Sigmoid colon (tissue), 7 donors: ENCODE measurements at places on chromosomes 1 and 21. TPM values are rescaled to one million over a fixed set of nuclear protein-coding genes. Genes with fewer than 3 reads are reported as not detected.

GRCh38 chr1:25837262-25837875 is 17.6 kb downstream of the MTFR1L start:
- peaks cover 13% of the 10 kb centered on the region for H3K36me3 ChIP-seq
- no peak overlapping the region for H3K27ac ChIP-seq
- no peaks in the 10 kb centered on the region for H3K4me1 ChIP-seq
- no peaks in the 10 kb centered on the region for H3K27me3 ChIP-seq
- no peak for DNase-seq

- no peaks in the 10 kb centered on the region for H3K4me1 ChIP-seq
- H3K27ac ChIP-seq, result no peak overlapping the region
- DNase-seq, result no peak
- no peaks in the 10 kb centered on the region for H3K36me3 ChIP-seq
These were observed 46.5 kb downstream of the SIM2 start for GRCh38 chr21:36745459-36745858.

DNA sequence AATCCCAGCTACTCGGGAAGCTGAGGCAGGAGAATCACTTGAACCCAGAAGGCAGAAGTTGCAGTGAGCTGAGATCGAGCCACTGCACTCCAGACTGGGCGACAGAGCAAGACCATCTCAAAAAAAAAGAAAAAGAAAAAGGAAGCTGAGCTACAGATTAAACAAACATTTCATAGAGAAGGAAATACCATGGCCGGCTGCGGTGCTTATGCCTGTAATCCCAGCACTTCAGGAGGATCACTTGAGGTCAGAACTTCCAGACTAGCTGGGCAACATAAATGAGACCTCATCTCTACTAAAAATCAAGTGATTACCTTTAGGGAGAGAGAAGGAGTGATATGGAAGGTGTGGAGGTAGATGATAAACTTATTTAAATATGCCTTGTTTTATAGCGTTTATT is 14.0 kb upstream of the CFAP126 start:
- peaks cover 6% of the 10 kb centered on the region for H3K4me1 ChIP-seq
- no peak for DNase-seq
- no peaks in the 10 kb centered on the region for H3K27me3 ChIP-seq
- no peaks in the 10 kb centered on the region for H3K36me3 ChIP-seq

- peak overlapping the region; percentile 58 for H3K27ac ChIP-seq
- H3K4me3 ChIP-seq, result no peak overlapping the region
- H3K36me3 ChIP-seq, result no peaks in the 10 kb centered on the region
- no peaks in the 10 kb centered on the region for H3K4me1 ChIP-seq
- peak; percentile 79 for DNase-seq
These were observed 30.8 kb downstream of the GORAB start for GRCh38 chr1:170562646-170563338.

DNA sequence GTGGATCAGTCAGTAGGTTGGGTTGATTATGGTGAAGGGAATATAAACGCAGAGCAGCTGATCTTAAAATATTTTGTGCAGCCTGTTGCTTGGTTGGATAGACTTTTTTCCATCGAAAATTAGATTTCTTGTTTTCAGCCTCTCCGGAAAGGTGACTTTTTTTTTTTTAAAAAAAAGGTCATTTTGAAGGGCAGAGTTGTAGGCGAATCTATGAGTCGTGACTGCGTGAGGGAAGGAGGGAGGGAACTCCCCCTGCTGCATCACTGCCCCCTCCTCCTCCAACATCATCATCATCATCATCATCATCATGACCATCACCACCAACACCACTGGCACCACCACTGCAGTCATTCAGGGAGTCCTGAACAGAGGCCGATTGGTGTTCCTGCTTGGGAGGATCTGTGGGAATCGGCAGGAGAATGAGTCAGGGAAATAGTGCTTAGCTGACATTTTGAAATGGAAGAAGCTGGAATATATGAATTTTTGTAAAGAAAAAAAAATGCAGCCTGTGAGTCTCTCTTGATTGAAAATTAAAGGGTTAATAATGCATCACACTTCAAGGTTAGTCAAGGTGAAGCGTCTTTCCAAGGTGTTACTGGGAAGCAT is 1.2 kb downstream of the ATP1B1 start:
- peaks cover 55% of the 10 kb centered on the region for H3K4me1 ChIP-seq
- DNase-seq, result no peak
- H3K27me3 ChIP-seq, result no peaks in the 10 kb centered on the region
- H3K27ac ChIP-seq, result peak overlapping the region; percentile 97
- peaks cover 14% of the 10 kb centered on the region for H3K36me3 ChIP-seq

GRCh38 chr1:239237912-239238311 is 148.5 kb upstream of the CHRM3 start:
- no peaks in the 10 kb centered on the region for H3K36me3 ChIP-seq
- H3K27me3 ChIP-seq, result no peaks in the 10 kb centered on the region
- no peak overlapping the region for H3K4me3 ChIP-seq
- DNase-seq, result no peak

DNA sequence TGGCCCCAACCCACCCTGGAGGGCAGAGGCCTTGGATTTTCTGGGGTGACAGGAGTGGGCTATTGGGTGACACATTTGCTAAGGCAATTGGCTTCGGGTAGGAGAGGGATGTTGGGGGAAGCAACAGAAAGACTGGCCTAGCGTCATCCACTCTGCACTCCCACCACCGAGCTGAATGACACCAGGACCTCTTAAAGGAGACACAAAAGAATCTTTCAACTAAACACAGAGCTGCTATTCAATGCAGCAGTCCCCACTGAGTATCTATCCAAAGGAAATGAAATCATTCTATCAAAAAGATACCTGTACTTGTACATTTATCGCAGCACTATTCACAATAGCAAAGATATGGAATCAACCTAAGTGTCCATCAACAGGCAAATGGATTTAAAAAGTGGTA is 6.2 kb downstream of the TFF2 start:
- H3K4me1 ChIP-seq, result no peaks in the 10 kb centered on the region
- H3K4me3 ChIP-seq, result no peak overlapping the region
- no peak for DNase-seq
- H3K27ac ChIP-seq, result no peak overlapping the region
- no peaks in the 10 kb centered on the region for H3K27me3 ChIP-seq
- H3K36me3 ChIP-seq, result no peaks in the 10 kb centered on the region

GRCh38 chr1:8217011-8217711 is 100.8 kb upstream of the SLC45A1 start:
- H3K27me3 ChIP-seq, result no peaks in the 10 kb centered on the region
- DNase-seq, result peak; percentile 75
- peaks cover 34% of the 10 kb centered on the region for H3K4me1 ChIP-seq
- H3K27ac ChIP-seq, result peak overlapping the region; percentile 80

DNA sequence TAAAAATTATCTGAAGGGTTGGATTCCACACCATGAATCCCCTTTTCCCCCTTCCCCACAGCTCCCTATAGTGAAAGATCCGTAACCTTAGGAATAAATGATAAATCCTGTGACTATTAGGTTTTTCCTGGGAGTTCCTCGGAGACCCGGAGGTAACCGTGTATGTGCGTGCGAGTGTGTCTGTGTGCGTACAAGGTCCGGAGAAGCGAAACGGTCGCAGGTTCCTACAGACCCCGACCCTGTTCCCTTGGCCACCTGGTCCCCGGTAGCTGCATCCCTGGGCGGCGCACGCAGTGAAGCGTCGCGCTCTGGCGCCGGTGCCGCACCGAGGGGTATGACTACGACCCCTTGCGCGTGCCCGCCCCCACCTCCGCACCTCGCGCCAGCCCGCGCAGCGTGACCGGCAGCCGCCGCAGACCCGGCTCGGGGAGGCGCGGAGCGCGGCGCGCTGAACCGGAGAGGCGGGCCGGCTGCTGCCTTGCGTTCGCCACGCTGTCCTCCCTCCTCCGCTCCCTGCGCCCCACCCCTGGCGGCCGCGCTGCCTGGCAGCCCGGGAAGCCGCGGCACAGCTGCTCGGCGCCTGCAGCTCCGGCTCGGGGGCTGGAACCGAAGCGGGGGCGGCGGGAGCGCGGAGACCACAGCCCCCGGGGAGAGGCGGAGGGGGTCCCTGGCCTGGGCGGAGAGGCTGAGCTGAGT is at the start of gene AK5:
Gene AK5 (plus strand): TSS at position 529 of the 696 bp plus-strand sequence. CDS start 295 bp downstream, outside the sequence.
- no peaks in the 10 kb centered on the region for H3K27me3 ChIP-seq
- no peak for DNase-seq
- peak within 1 kb of the TSS; percentile 44 for H3K4me3 ChIP-seq
- no peaks in the 10 kb centered on the region for H3K36me3 ChIP-seq

DNA sequence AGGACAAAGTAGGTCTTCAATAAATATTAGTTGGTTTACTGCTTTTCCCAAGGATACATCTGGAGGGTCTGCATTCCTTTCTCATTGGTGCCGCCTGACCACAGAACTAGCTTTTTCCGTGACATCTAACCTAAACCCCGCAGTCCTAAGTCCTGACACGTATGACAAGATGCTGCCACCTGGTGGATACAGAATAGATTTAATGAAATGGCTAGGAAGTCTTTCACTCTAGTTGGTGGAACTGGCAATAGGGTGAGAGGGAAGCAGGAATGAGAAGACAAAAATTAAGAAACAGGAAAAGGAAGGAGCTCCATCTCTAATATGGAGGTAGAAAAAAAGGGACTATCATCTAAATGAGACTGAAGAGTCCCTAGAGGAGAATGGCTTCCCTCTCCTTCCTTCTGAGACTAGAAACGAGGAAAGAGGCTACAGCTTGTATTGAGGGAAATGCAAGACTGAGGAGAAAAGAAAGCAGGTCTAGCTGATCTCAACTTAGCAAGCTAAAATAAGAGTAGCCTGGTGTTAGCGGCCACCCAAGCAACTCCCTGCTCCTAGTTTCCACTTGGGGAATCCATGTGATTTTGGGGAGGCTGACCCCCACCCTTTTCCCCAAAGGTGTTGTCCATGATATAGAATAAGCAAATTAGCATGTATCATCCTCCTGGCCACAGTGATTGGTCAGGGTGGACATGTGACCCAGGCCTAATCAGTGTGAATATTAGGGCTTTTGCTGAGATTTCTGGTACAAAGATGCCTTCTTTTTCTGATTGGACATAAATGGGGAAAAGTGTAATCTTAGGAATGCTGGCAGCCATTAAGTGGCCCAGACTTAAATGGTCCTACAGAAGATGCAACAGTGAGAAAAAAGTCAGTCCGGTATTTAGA is 5.9 kb downstream of the RFX5 start:
- no peak for DNase-seq
- no peaks in the 10 kb centered on the region for H3K27me3 ChIP-seq
- peaks cover 31% of the 10 kb centered on the region for H3K36me3 ChIP-seq
- H3K4me3 ChIP-seq, result no peak overlapping the region

DNA sequence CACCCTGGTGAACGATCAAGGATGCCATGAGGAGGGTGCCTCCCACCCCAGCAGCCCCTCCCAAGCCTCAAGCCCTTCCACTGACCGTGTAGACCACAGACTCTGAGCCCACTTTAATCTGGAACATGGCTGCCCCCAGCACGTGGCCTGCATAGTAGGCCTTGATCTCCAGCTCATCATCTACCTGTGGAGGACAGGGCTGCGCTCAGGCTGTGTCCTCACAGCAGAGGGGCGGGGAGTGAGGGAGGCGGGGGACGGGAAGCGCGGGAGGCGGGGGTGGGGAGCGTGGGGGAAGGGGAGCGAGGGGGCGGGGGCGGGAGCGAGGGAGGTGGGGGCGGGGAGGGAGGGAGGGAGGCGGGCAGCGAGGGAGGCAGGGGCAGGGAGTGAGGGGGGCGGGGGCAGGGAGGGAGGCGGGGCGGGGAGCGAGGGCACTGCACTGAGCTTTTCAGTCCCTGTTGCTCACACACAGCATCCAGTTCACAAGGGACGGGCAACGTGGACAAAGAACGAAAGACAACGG is 7.1 kb downstream of the PUSL1 start:
- H3K36me3 ChIP-seq, result peaks cover 72% of the 10 kb centered on the region
- no peaks in the 10 kb centered on the region for H3K27me3 ChIP-seq
- H3K27ac ChIP-seq, result peak overlapping the region; percentile 85
- H3K4me1 ChIP-seq, result peaks cover 44% of the 10 kb centered on the region
- DNase-seq, result no peak

GRCh38 chr1:26991310-26992116 is 2.0 kb upstream of the TRNP1 start:
- DNase-seq, result no peak
- no peaks in the 10 kb centered on the region for H3K27me3 ChIP-seq
- no peak overlapping the region for H3K4me3 ChIP-seq
- peaks cover 34% of the 10 kb centered on the region for H3K4me1 ChIP-seq
- no peaks in the 10 kb centered on the region for H3K36me3 ChIP-seq

The OR2G3 gene
- total RNA-seq, result not detected

The TEX38 gene
- total RNA-seq, result not detected

The DTL gene
- total RNA-seq, result not detected
